IPS-NIHi11 (cell line): ENCODE measurements at places on chromosomes 5 and 9.

GRCh38 chr9:106922026-106922425 lies 59.1 kb downstream of the ZNF462 start:
- no peak for DNase-seq

DNA sequence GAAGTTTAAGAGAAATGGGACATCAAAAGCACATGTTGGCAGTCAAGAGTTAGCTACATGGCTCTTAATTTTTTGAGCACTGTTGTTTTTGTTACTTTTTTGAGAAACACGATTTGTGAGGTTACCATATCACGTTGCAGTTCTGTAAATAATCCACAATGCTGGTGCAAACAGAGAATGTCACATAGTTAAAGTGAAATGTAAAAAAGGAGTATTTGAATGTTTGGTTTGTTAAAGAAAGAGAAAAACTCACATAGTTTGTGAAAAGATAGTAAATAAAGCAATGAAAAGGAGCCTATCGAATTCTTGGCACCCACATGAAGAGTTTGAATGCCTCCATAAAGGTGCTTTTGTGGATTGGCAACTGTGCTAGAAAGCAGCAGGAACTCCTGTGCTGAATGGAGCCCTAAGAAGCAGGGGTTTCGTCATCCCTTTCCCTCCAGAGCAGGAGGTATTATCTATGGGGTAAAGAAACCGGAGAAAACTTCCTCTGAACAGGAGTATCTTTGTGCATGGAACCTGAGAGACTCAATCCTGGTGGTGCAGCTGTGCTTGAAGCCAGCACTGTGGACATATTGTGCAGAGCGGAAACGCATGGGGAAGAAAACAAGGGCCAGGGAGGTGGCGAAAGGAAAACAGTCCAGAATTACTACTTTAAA lies 148.5 kb upstream of the OTULINL start:
- no peak for DNase-seq

- peak; percentile 42 for DNase-seq
Observed at GRCh38 chr5:72036951-72037350, 70.3 kb upstream of the MAP1B start.

- DNase-seq = no peak
Observed at GRCh38 chr9:111961575-111961974, 65.0 kb downstream of the UGCG start.

DNA sequence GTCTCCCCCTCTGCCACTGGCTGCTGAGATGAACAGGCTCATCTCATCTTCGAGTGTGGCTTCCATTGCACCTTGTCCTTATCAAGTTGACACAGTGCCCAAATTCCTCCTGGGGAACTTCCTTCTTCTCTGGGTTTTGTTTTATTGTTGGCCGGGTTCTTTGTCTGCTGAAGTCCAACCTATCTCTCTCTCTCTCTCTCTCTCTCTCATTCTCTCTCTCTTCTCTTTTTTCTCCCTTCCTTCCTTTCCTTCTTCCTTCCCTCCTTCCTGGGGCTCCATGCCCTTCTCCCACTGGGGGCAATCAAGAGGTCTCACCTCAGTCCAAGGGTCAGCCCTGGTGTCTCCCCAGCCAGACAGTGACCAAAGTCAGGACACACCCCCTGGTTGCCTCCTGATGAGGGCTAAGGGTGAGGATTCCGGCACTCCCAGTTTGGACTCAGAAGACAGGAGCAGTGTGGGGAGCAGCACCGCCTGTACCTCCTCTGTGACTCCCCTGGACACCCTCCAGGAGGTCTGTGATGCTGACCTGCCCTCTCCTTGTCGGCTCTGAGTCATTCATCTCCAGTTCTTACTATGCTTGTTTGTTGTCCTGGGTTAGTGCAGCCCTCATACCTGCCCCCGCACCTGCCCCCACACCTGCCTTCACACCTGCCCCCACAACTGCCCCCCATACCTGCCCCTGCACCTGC lies 30.7 kb downstream of the KCNT1 start:
- no peak for DNase-seq

GRCh38 chr5:74396913-74397622 lies 243.5 kb downstream of the ENC1 start:
- no peak for DNase-seq

DNA sequence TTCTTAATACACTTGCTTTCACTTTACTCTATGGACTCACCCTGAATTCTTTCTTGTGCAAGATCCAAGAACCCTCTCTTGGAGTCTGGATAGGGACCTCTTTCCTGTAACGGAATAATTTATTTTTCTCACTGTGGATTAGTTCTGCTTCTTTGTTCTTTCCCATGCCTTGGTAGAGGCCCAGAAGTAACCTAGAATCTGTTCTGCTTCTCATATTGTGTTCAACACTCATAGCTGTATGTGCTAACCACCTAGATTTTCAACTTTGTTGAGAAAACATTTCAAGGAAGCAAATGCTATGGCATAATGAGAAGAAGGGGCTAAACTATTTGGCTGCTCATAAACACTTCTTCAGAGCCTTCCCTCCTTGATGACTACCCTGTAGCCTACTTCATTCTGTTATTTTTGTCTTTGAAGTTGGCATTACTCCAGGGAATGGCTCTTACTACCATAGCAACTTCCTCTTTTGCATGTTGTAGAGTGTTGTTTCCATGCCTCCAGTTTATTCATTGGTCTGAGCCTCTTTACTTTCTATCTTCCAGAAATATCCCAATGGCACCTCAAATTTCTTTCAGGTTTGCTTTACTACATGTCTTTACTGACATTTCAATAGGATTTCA lies 74.3 kb downstream of the KIAA0825 start:
- DNase-seq = no peak

- no peak for DNase-seq
Observed at GRCh38 chr9:125655691-125656410, 51.2 kb downstream of the MAPKAP1 start.

DNA sequence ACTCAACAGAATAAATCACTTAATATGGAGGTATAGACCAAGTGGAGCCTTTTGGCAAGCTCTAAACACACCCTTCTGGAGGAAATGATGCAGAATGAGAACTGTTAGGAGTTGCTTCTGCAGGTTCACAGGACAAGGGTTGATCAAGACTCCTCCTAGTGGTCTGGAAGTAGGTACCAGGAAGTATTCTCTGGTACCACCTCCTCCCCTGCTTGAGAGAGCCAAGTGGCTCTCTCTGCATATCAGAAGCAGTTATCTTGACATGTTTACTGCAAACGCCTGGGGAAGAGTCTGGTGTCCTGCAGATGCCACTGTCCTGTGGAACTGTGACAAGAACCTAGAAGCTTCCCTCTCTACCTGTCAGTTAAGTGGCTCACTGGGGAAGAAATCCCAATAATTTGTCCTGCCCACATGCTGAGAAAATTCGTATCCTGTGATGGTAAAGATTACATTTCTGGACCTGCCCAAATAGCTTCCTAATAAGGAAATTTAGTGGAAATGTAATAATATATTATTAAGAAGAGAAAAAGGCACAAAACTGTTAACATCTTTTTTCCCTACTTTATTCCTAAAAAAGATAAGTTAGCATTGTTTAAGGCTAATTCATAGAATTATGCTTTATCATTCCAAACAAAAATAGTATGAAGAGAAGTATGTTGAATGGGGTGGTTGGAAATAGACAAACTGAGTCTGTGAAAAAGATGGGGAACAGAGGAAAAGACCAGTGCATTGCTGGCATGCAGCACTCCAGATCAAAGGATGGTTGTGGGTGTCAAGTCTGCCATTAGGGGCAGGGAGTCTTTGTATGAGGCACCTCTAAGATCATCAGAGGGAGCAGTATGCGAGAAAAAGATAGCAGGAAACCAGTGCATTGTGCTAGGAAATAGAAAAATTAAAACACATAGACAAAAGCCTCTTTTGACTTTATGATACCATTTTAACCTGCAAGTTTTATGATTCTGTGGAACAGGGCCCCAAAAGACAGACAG lies 118.8 kb downstream of the CDC42SE2 start:
- peak; percentile 67 for DNase-seq

DNA sequence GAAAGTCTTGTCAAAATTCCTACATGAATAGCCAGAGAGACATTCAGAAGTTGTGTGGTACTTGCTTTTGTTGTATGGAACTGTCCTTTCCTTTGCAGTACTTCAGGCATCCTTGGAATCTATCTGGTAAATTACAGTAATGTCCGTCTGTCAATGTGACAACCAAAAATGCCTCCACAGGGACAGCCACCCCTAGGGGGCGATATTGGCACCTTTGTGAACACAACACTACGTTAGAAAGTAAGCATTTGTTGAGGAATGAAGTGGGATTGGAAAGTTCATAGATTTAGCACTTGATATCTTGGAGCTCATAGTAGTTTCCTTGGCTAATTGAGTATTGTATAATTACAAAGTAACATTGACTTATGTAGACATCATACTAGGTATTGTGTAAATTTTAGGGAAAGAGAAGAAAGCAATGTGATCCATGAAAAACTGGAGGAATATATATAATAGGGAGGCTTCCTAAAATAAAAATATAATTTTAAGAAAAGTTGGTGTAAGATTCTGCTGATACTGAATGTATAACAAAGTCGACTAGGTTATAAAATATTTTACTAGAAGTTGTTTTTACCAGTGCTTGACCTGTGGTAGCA lies 32.7 kb downstream of the TMEFF1 start:
- peak; percentile 68 for DNase-seq

GRCh38 chr5:68415177-68416085 lies 199.9 kb downstream of the PIK3R1 start:
- DNase-seq = no peak

- DNase-seq = no peak
Observed at GRCh38 chr5:6557807-6558575, 74.9 kb downstream of the NSUN2 start.

- peak; percentile 15 for DNase-seq
Observed at GRCh38 chr9:107784235-107784958, 294.8 kb upstream of the KLF4 start.

DNA sequence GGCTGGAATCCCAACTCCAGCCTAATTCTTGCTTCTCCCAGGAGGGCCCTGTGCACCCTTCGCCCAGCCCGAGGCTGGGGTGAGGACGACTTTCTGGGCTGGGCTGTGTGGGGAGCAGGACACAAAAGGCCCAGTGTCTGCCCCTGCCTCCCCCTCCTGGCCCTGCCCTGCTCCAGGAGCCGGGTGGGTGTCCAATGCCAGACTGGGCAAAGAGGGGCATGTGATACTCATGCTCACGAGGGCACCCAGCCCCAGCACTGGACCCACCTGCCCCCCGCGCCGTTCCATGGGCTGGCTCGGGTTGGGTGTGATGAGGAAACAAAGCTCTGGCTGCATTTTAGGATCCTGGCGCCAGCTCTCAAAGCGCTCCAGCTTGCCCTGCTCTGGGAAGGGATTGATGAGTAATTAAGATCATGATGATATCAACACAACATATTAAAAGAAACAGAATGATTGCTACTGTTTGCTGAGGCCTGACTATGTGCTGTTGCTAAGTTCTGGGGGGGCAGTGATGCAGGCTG lies 30.7 kb downstream of the LHX2 start:
- no peak for DNase-seq

DNA sequence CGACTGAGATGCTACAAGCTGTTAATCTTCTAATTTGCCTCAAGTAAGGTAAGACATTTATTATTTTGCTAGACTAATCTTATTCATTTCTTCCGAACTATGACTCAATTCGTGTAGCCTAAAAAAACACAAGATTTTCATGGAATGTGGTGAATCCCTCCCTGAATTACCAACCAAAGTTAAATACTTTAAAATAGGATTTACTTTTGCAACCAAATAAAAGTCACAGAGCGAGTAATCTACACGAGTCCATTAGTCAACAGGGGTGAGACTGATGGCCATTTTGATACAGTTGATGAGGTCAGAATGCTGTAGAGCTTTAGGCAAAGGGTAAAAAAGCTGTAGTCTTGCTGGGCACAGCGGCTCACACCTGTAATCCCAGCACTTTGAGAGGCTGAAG lies 13.1 kb upstream of the BNC2 start:
- no peak for DNase-seq

- no peak for DNase-seq
Observed at GRCh38 chr5:167969998-167970397, 321.4 kb upstream of the WWC1 start.

DNA sequence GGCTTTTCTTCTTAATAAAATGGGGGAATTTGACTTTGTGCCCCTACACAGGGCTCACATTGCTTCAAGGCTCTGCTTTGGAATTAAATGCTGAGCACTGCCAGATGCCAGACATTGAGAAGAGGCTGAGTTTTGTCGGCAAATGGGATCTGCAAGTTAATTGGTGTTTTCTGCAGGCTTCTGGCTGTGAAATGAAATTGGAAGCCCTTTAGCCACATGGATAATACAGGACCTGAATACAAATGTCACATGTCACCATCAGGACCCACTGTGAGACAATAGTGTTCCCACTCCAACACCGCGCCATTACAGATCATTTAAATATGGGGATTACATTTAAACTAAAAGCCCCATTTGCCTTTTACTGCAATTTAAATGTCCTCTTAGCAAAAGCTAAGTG lies 164.4 kb downstream of the ZSWIM6 start:
- DNase-seq = no peak

DNA sequence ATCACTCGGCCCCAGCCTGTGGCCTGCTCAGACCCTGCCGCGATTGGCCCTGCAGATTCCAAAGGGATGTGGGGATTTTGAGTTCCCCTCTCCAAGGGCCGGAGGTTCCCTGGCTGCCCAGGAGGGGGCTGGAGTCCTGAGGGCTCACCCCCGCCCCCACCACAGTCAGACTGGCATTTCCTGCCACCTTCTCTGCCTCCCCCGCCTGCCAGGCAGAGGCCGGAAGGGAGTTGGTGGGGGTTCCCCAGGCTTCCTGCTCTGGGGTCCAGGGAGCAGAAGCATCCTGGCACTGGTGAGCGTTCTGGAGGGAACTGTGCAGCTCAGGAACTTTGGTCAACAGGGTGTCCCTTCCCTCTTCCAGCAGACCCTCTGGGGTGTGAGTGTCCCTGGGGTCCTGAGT lies 70.6 kb downstream of the RXRA start:
- no peak for DNase-seq

DNA sequence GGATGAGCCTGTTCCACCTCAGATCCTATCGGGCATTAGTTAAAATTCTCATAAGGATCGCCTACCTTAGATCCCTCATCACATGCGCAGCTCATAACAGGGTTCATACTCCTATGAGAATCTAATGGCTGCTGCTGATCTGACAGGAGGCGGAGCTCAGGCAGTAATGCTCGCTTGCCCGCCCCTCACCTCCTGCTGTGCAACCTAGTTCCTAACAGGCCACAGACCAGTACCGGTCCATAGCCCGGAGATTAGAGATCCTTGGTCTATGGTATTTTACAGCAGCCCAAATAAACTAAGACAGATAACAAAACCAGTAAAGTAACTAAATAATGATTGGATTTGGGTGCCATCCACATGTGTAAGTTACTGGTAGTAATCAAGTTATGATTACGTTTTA lies 17.5 kb downstream of the GOLPH3 start:
- no peak for DNase-seq

- DNase-seq = peak; percentile 90
Observed at GRCh38 chr9:121819428-121820231, 168.2 kb downstream of the DAB2IP start.

DNA sequence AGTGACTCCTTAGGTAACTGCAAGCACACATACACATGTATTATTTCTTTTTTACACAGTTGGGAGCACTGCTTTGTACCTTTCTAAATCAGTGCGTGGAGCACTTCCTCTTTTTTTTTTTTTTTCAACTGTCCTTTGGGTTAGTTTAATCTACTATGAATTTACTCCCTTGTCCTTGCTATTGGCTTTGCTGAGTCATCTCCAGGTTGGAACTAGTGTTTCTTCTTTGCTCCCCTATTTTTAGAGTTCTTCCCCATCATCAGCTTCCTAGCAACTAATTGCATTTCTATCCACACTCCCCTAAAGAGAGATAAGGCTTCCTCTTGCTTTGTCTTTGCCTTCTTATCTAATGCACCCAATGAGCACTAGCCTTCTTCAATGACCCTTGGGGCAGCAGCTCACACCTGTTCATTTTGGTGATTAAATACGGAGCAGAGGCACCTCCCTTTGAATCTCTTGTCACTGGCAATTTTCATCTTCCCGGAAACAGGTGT lies 24.3 kb downstream of the S100Z start:
- no peak for DNase-seq
